ENCODE measurements at places on chromosomes 2 and 18. TPM values are rescaled to one million over a fixed set of nuclear protein-coding genes. Genes with fewer than 3 reads are reported as not detected.

DNA sequence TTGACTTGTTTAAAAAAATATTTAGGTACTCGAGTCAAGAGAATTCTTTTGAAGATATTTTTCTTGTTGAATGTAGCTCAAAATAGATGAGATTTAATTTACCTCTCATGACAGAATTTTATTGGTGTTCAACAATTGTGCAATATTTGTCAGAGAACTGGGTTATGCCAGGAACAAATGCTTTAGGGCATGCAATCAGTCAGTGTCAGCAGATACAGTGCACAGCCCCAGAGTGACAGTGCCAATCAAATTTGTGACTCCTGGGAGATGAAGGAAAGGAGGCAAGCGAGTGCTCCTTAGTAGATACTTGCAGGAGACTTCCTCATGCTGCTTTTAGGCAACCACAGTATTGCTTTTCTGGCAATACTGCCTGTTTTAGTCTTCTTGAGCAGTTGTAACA is 81.2 kb upstream of the DSEL start:
- no peak overlapping the region for H3K4me3 ChIP-seq
- no peaks in the 10 kb centered on the region for H3K27me3 ChIP-seq
- no peak overlapping the region for H3K27ac ChIP-seq
- H3K36me3 ChIP-seq = no peaks in the 10 kb centered on the region
- peaks cover 33% of the 10 kb centered on the region for H3K4me1 ChIP-seq

GRCh38 chr2:224612578-224612977 is 27.4 kb upstream of the CUL3 start:
- no peak for DNase-seq
- H3K27ac ChIP-seq = no peak overlapping the region
- no peaks in the 10 kb centered on the region for H3K27me3 ChIP-seq
- 0 out of 2 replicates have a peak, but pooled peaks cover 8% of the 10 kb centered on the region for H3K4me1 ChIP-seq

DNA sequence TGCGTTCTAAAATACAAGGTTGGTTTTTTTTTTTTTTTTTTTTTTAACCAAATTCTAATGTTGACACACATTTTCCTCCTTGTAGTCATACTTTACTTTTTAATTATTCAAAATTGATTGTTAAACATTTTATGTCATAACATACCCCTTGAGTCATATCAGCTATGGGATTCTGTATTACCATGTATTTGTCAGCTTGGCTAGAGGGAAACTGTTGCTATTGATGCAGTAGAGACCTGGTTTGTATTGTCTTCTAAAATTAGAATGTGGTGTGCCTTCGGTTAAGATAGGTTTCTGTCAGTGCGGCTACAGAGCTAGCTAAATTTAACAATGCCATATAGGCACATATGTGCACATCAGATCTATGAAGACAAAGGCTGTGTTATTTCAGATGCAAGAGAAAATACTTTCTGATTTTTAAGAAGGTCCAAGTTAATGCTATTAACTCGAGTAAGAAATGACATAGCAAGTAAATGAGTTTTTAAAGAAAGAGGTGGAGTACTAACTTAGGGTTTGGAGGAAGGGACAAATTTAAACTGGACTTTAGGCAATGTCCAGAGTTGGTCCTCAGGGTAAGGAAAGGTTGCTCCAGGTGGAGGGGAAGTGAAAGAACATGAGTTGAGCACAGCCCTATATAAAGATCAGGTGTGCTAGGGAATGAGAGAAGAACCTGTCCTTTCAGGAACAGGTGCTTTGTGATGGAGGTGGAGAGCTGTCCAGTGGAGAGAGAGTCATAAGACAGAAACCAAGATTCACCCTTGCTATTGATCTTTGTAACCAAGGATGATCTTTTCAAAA is 152.3 kb downstream of the PRPF40A start:
- peak overlapping the region; percentile 29 for H3K27ac ChIP-seq
- 0 out of 2 replicates have a peak, but pooled peaks cover 3% of the 10 kb centered on the region for H3K36me3 ChIP-seq
- H3K4me3 ChIP-seq = no peak overlapping the region
- peak; percentile 43 for DNase-seq
- H3K27me3 ChIP-seq = no peaks in the 10 kb centered on the region

- H3K27me3 ChIP-seq = no peaks in the 10 kb centered on the region
- no peaks in the 10 kb centered on the region for H3K36me3 ChIP-seq
- H3K27ac ChIP-seq = no peak overlapping the region
- no peak overlapping the region for H3K4me3 ChIP-seq
- H3K4me1 ChIP-seq = no peaks in the 10 kb centered on the region
- no peak for DNase-seq
Observed at GRCh38 chr2:218887079-218887478, 6.4 kb downstream of the WNT10A start.

GRCh38 chr2:175690113-175690837 is 311.8 kb downstream of the LNPK start:
- no peaks in the 10 kb centered on the region for H3K4me1 ChIP-seq
- H3K27me3 ChIP-seq = peaks cover 42% of the 10 kb centered on the region
- no peak overlapping the region for H3K27ac ChIP-seq
- H3K36me3 ChIP-seq = no peaks in the 10 kb centered on the region
- peak; percentile 86 for DNase-seq

- peak overlapping the region; percentile 38 for H3K4me3 ChIP-seq
- DNase-seq = peak; percentile 75
- no peaks in the 10 kb centered on the region for H3K36me3 ChIP-seq
- H3K27ac ChIP-seq = peak overlapping the region; percentile 50
- peaks cover 27% of the 10 kb centered on the region for H3K4me1 ChIP-seq
Observed at GRCh38 chr2:3523551-3524041, 4.3 kb upstream of the ADI1 start.

DNA sequence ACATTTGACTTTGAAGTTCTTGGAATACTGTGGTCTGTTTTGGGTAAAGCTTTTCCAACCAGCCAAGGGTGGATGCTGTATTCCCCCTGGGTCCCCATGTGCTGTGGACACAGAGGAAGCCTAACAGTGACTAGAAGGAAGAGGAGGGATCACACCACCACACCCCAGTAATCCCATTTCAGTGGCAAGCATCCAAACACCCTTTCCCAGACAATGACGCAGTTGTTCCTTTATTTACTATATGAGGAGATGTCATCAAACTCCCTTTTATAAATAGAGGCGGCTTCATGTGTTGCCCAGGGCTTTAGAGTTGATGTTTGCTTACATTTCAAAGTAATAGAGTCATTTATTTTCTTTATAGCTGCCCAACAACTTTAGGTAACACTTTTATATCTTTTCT is 959.4 kb upstream of the GYPC start:
- no peaks in the 10 kb centered on the region for H3K36me3 ChIP-seq
- DNase-seq = peak; percentile 1
- H3K27ac ChIP-seq = no peak overlapping the region
- H3K4me3 ChIP-seq = no peak overlapping the region

Gene DNAJC5G
- not detected for total RNA-seq

- peaks cover 16% of the 10 kb centered on the region for H3K27me3 ChIP-seq
- no peak overlapping the region for H3K4me3 ChIP-seq
- DNase-seq = no peak
- no peaks in the 10 kb centered on the region for H3K4me1 ChIP-seq
Observed at GRCh38 chr18:78086931-78087330, 837.3 kb downstream of the GALR1 start.

- peak; percentile 82 for DNase-seq
- H3K4me3 ChIP-seq = no peak overlapping the region
- H3K27me3 ChIP-seq = no peaks in the 10 kb centered on the region
- H3K27ac ChIP-seq = no peak overlapping the region
Observed at GRCh38 chr2:100610381-100610831, 47.6 kb downstream of the PDCL3 start.

Gene AKAIN1
- total RNA-seq = not detected

Gene PID1
- total RNA-seq = 0.84 TPM

DNA sequence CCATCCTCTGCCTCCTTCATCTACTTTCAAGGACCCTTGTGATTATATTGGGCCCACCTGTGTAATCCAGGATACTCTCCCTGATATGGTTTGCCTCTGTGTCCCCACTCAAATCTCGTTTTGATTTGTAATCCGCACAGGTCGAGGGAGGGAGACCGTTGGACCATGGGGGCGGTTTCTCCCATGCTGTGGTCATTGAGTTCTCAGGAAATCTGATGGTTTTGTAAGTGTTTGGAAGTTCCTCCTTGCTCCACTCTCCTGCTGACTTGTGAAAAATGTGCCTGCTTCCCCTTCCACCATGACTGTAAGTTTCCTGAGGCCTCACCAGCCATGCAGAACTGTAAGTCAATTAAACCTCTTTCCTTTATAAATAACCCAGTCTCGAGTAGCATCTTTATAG is 42.0 kb upstream of the EML6 start:
- H3K4me3 ChIP-seq = no peak overlapping the region
- H3K36me3 ChIP-seq = no peaks in the 10 kb centered on the region
- no peak for DNase-seq
- peaks cover 7% of the 10 kb centered on the region for H3K4me1 ChIP-seq

- no peak overlapping the region for H3K4me3 ChIP-seq
- H3K4me1 ChIP-seq = peaks cover 21% of the 10 kb centered on the region
- no peak for DNase-seq
- no peaks in the 10 kb centered on the region for H3K36me3 ChIP-seq
Observed at GRCh38 chr18:40855661-40856060, 1099.4 kb upstream of the PIK3C3 start.

Gene SPRED2
- 16.2 TPM for total RNA-seq

GRCh38 chr2:110708455-110708854 is 23.9 kb upstream of the ACOXL start:
- no peak overlapping the region for H3K27ac ChIP-seq
- H3K36me3 ChIP-seq = no peaks in the 10 kb centered on the region
- DNase-seq = no peak
- H3K27me3 ChIP-seq = peaks cover 18% of the 10 kb centered on the region
- H3K4me1 ChIP-seq = peaks cover 3% of the 10 kb centered on the region

- H3K36me3 ChIP-seq = peaks cover 13% of the 10 kb centered on the region
- no peak overlapping the region for H3K27ac ChIP-seq
- no peaks in the 10 kb centered on the region for H3K27me3 ChIP-seq
- H3K4me3 ChIP-seq = no peak overlapping the region
Observed at GRCh38 chr2:232896720-232897597, 26.9 kb downstream of the SNORC start.

Gene TMEM163
- 0.12 TPM for total RNA-seq

DNA sequence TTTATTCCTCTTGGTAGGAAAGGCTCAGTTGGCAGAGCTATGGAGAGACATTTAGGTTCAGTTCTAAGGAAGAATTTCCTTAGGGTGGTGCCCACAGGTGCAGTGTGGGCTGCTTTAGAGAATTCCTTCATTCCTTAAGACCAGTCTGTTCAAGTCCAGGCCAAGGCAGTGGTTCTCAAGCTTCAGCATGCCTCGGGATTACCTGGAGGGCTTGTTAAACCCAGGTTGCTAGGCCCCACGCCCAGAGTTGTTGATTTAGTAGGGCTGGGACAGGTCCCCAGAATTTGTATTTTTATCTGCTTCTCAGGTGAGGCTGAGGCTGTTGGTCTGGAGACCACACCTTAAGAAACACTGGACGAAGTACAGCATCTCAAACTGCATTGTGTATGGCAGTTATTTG is 68.9 kb downstream of the CERS6 start:
- no peaks in the 10 kb centered on the region for H3K36me3 ChIP-seq
- H3K27ac ChIP-seq = no peak overlapping the region
- no peaks in the 10 kb centered on the region for H3K27me3 ChIP-seq
- H3K4me3 ChIP-seq = no peak overlapping the region

- H3K4me3 ChIP-seq = no peak overlapping the region
- H3K36me3 ChIP-seq = no peaks in the 10 kb centered on the region
- no peaks in the 10 kb centered on the region for H3K4me1 ChIP-seq
Observed at GRCh38 chr2:218033208-218033589, 30.4 kb upstream of the TNS1 start.

DNA sequence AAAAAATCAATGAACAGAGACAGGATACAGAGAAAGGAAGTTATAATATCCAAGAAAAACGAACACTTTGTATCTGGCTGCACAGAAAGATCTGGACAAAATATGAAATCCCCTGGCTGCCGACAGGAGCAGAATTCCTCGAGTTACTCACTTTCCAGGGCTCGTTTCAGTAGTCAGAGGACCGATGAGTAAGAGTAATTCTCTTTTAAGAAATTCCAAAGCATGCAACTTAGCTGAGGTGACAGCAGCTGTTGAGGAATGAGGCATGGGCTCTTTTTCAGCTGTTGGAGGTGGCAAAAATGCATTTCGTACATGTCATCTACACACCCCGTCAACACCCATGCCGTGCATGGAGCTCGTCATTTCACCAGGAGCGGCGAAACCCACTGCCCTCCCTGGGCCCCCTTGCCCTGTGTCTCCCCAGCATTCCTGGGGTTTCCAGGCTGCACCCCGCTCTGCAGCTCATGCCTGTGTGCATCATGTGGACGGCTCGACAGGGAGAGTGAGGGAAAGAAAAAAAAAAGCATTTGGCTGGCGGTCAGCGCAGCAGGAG is 210.8 kb upstream of the SMIM21 start:
- H3K4me3 ChIP-seq = no peak overlapping the region
- no peak for DNase-seq
- no peaks in the 10 kb centered on the region for H3K4me1 ChIP-seq
- no peak overlapping the region for H3K27ac ChIP-seq

DNA sequence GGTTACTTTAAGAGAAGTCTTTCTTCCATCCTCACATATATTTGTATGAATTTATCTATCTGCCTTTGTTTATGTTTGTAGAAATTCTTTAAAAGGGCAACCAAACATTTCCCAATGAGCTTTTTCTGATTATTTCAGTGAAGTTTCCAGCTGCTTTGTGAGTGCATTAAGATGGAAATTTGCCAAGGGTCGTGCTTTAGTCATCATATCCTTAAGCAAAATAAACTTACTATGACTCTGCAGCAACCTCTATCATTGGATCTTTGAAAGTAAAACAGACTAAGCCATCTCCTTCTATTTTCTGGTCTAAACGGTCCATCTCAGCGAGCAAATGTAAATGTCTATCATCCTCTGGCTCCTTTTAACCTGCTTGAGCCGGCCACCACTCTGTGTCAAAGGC is 489.3 kb downstream of the SOX11 start:
- peak; percentile 6 for DNase-seq
- H3K27me3 ChIP-seq = no peaks in the 10 kb centered on the region
- H3K4me1 ChIP-seq = no peaks in the 10 kb centered on the region

DNA sequence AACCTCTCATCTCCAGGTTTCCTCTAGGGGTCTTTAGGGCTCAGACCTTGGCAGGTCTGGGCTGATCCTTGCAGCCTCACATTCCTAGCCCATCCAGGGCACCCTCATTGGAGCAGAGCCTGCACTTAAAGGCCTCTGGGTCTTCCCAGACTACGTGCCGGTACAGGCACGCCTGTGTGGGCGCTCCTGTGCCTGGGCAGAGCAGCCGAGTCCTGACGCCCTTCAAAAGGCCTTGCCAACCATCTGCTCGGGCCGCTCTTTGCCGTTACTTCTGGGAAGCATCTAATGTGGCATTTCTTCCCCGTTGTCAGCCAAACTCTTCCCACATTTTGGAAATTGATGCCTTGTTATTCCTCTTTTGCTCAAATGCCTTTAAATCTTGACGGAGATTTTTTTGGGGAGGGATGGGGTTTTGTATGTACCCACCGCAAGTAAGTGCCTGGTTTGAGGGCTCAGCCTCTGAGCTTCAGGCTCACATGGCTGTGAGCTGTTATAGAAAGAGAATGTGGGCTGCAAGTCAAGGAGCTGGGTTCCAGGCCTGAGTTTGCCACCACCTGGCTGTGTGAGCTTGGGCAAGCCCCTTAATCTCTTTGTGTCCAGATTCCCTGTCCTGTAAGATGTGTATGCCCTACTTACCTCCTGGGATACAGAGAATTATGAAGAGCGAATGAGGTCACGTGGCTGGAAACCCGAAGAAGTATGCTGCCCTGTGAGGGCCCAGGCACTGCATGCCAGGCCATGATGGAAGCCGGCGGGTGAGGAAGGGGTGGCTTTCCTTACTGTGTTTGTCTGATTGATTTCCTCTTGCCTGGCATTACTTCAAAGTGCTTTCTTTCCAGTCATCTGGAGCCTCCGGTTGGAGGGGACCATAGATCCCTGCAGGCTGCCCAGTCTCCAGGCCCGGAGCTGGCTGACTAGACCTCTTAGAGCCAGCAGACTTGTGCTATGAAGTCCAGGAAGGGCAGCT is 20.6 kb downstream of the EHD3 start:
- H3K4me1 ChIP-seq = peaks cover 12% of the 10 kb centered on the region
- no peak overlapping the region for H3K4me3 ChIP-seq
- no peaks in the 10 kb centered on the region for H3K36me3 ChIP-seq
- no peak overlapping the region for H3K27ac ChIP-seq
- DNase-seq = no peak

All from PC-3 (cell line).